ENCODE measurements at places on chromosomes 12 and 14.

- DNase-seq = no peak
These were observed 105.9 kb upstream of the BCAT1 start for GRCh38 chr12:25054783-25055144.

DNA sequence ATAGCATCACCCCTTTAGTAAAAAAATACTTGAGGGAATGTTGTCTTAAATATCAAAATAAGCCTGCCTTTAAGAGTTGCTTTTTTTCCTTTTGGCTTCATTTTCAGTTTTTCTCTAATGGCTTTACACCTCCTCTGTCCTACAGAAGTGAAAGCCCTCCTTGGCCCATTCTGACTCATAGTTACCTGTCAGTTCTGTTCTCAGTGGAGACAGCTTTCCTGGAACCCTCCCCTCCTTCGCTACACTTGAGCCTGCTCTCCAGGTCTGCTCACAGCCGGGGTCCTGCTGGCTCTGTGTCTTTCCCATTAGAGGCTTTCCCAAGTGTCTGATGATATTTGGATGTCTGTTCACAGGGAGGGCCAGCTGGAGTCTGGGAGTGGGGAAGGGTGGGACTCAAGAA lies 84.0 kb downstream of the PELI2 start:
- DNase-seq = no peak

GRCh38 chr14:95901054-95901453 lies 24.4 kb downstream of the TUNAR start:
- DNase-seq = no peak

DNA sequence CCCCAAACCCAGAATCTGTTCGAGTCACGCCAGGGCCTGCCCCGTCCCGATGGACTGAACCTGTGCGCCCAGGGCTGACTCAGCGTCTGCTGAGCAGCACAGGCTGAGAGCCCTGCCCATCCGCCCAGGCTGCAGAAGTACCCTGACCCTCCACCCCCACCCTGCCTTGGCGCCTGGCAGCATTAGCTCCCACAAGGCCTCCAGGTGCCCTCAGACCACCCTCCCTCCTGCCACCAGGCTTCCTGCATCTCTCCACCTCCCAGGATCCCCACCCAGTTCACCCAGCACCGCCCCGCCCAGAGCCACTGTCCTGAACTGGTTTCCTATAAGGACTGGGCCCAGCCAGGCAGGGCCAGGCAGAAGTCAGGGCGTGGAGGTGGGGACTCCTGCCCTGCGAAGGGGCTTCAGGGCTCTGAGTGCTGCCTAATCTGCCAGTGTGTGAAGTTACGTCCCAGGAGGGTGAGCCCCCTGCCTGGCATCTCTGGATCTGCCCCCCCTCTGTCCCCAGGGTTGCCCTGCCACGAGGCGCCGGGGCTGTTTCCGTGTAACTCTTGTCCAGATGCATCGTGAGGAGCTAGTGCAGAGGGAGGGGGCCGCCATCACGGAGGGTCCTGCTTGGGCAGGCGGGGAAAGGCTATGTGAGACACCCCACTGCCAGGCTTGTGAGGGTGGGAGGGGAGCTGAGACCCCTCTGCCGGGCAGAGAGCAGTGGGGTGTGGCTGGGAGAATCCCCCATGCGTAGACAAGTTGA lies 9.1 kb downstream of the ADSS1 start:
- no peak for DNase-seq

GRCh38 chr14:33567731-33568130 lies 383.1 kb downstream of the EGLN3 start:
- DNase-seq = no peak

DNA sequence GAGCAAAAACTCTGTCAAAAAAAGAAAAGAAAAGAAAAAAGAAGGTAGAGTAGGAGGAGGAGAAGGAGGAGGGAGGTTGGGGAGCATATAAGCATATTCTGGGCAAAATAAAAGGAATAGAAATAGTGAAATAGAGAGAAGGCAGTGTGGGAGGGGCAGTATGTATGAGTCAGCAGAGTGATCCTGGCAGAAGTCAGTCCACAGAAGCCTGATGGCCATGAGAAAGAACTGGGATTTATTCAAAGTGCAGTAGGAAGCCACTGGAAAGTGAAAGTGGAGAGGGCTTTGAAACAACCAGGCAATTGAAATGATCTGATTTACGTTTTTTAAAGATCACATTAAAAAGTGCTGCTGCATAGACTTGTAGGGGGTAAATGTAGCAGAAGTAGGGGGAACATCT lies 368.6 kb upstream of the USP15 start:
- DNase-seq = no peak

GRCh38 chr12:92206596-92206995 lies 61.0 kb upstream of the BTG1 start:
- no peak for DNase-seq

- no peak for DNase-seq
These were observed 54.6 kb upstream of the PTGR2 start for GRCh38 chr14:73796893-73797542.

- no peak for DNase-seq
These were observed 3.0 kb downstream of the WNT1 start for GRCh38 chr12:48980953-48981756.

DNA sequence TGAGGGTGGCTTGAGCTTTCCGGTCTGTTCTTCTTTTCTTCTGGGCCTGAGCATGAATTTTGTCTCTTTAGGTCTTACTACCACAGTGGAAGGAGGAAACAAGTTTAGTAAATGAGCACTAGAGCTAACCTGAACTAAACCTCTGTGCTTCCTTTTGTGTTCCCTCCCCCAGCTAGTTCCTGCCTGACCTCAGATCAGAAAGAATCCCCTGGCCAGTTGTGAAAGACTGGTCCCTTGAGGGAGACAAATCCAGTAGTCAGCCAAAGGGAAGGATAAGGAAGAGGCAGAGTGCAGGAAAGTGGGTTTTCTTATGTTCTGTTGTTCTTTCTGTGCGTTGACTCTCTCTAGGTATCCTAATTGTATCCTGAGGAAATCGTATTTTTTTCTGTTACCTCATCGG lies 17.5 kb downstream of the ZNF664 start:
- no peak for DNase-seq

DNA sequence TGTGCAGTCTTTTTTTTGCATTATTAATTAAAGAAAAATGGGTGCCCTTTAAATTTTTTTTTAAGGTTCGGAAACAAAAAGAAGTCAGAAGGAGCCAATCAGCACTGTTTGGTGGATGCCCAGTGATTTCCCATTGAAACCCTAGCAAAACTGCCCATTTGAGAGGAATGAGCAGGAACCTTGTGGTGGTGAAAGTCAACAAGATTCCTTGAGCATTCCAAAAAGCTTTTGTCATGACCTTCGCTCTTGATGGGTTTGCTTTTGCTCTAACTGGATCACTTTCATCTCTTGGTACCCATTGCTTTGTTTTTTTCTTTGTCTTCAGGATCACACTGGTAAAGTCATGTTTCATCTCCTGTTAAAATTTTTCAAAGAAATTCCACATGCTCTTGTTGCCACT lies 54.1 kb downstream of the ADIPOR2 start:
- DNase-seq = no peak

- DNase-seq = no peak
These were observed 63.2 kb upstream of the LTA4H start for GRCh38 chr12:96098631-96099030.

DNA sequence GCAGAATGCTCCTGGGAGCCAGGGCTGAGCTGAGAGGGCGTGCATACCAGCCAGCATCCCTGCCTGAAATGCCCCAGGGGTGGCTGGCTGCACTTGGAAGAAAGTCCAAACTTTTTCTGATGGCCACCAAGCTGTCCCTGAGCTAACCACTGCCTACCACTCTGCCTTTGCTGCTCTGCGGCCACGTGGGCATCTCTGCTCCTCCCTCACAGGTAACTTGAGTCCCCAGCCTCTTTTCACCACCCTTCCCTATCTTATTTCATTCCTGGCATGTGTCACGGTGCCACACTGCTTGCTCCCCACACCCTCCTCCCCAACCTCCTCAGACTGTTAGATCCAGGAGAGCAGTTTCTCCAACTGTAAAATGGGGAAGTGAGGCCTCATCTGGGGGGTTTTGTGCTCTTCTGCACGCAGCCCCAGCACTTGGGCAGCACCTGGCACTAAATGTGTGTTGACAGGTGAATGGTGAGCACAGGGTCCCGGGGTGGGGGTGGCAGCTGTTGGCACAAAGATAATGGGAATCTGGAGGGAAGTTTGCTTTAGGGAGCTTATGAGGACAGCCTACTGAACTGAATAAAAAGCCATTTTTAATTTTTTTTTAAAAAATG lies 113.0 kb downstream of the GLT1D1 start:
- DNase-seq = no peak

- DNase-seq = no peak
These were observed 183 bp upstream of the PRMT8 start for GRCh38 chr12:3490895-3491144.

- DNase-seq = no peak
These were observed 30.4 kb upstream of the FBLN5 start for GRCh38 chr14:91977884-91978283.

GRCh38 chr14:71514941-71515919 lies 417.0 kb upstream of the RGS6 start:
- no peak for DNase-seq

DNA sequence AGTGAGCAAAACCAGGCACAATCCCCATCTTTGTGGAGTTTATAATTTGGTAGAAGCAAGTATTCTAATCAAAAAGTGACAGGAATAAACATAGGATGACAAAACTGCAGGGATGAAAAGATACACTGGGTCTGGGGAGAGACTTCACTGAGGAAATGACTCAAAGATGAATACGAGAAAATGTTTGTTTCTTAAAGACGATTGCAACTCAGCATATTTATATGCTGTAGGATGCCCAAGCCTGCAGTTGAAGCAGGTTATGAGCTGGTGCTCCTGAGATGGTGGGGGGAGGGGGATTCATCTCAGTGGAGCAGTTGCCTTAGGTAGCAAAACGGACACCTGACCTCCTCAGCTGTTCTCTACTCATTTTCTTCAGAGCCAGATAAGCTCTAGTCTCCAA lies 13.4 kb upstream of the SLC38A4 start:
- no peak for DNase-seq

DNA sequence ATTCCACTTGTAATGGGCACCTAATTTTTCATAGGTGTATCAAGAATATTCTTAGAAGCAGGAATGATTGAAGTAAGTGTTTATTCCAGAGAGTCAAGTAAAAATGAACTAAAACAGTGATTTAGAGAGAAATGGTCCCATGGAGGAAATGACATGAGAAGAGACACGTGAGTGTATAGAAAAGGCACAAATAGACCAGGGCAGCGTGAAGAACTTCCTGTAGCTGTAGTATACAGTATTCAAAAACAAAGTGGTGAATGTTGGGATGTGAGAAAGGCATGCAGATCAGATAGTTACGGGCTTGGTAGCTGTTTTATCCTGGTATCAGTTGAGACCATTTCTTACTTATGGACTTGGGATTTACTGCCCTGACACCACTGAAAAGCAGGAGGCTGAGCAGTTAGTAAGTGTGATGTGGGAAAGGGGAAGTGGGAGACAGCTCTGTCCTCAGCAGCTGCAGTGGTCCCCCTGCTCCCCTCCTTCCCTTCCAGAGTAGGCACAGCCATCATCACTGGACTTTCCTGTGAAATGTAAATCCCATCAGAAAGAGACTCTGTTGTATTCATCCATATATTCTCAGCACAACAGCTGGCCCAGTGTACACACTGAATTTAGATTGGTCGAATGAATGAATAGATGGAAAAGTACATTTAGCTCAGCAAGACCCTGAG lies 16.8 kb upstream of the TESPA1 start:
- DNase-seq = no peak

DNA sequence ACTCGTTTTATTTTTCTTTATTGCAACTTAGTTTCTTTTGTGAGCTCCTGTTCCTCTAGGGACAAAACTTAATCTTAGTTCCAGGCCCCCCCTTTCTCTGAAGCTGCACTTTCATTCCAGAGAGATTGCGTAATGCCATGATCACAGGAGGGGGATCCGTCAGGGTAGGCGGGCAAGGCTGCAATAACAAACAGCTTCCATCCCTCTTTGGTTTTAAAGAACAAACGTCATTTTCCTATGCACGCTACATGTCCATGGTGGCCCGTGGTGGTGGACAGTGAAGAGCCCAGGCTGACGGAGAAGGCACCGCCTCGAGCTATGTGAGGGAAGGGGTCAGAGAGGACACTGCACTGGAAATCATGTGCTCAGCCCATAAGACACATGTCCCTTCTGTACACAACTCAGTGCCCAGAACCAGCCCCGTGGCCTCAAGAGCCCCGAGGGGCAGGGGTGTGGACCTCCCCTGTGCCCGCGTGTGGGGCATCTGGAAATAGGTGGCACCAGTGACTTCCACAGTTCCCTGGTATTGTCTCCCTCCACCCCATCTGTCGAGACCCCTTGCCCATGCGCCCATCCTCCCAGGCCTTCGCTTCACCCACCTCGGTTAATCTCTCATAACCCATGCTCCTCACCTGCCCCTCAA lies 161.4 kb downstream of the ADGRD1 start:
- no peak for DNase-seq

DNA sequence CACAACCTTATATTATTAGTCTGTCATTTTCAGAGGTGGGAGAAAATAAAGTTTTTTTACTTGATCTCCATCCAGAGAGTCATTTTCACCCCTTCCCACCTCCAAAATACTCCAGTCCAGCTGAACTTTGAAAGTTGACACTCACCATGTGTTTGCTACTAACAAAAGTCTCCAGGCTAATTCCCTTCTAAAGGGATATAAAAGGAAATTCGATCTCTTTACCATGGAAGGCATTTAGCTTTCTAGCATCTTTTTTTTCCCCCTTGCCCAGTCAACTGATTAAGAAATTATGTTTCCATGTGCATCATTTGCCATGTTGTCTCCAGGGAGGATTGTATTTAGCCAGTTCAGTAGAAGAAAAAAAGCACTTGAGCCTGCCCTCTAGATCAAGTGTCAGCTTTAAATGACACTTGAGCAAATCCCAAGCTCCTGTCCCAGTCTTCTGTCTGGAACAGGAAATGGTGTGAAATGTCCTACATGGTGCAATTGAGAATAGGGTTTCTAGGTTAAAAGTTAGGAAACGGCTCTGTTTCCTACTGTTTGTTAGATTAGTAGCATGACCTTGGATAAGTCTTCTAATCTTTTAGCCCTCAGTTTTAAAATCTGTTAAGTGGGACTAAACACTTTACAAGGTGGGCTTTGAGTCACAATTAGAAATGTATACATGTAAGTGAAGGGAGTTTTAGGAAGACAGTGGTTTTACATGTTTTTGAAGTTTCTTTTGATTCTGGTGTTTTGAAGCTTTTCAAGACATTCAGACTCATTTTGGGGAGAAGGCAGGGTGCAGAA lies 67.2 kb downstream of the GNS start:
- DNase-seq = no peak

- DNase-seq = no peak
These were observed 1.4 kb downstream of the ETNK1 start for GRCh38 chr12:22626406-22626805.

DNA sequence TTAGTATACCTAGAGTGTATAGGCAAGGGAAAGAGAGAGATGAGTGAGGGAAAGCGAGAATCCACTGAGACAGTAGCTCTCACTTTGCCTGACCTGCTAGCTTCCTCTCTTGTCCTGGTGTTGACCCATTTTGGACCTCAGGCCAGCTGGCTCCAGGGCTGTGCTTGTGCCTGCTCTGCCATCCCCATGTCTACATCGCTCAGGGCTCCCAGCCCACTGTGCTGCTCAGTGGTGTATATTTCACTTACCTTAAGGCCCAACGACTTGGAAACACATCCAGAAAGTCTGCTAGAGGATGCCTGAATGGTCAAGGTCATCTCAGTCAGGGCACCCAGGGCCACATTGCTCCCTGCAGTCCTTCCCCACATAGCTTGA lies 964 bp upstream of the SERPINA4 start:
- DNase-seq = no peak

Data from esophagus squamous epithelium (tissue), 5 donors.